Activated T-helper 2 cell treated with anti-CD3 and anti-CD28 coated beads, Interferon-gamma antibody, Interleukin-2, Interleukin-4, amounts not matched to agents 10 μg/mL and 5 μg/mL and 100 μg/mL, durations not matched to agents 14 hours and 24 hours and 36 hours (primary cell): ENCODE measurements at places on chromosomes 6 and 20.
A peak's percentile ranks its signal among the peaks of the same experiment; 100 is the strongest.

DNA sequence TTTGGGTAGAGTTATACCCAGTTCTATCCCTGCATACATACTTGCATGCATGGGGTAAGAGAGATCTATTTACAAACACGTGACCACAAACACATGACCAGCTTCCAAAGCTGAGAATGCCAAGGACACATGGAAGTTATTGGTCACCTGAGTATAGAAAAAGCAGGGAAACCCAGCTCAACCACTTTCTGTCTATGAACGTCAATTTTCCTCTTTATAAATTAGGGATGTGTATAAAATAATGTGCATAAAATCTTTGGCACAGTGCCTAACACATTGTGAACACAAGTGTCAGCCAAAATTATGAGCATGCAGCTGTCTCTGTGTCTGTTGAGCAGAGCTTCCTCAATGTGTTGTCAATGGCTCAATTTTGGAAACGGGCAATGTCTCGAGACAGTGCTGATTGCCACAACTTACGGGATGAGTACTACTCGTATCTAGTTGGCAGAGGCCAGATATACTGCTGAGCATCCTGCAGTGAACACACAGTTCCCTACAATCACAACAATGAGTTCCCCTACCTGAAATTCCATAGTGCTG lies 44.9 kb downstream of the TPD52L1 start:
- no peak for DNase-seq
- no peak overlapping the region for H3K27ac ChIP-seq
- H3K27me3 ChIP-seq, result peaks cover 22% of the 10 kb centered on the region

GRCh38 chr6:134840086-134840867 lies 109.6 kb downstream of the ALDH8A1 start:
- no peaks in the 10 kb centered on the region for H3K4me1 ChIP-seq
- H3K36me3 ChIP-seq, result no peaks in the 10 kb centered on the region
- H3K4me3 ChIP-seq, result no peak overlapping the region
- H3K27me3 ChIP-seq, result peaks cover 19% of the 10 kb centered on the region
- no peak overlapping the region for H3K27ac ChIP-seq

GRCh38 chr20:38445381-38445796 lies 10.3 kb upstream of the SNHG17 start:
- H3K4me1 ChIP-seq, result peaks cover 33% of the 10 kb centered on the region
- H3K27me3 ChIP-seq, result peaks cover 9% of the 10 kb centered on the region
- H3K36me3 ChIP-seq, result peaks cover 21% of the 10 kb centered on the region
- no peak for DNase-seq

DNA sequence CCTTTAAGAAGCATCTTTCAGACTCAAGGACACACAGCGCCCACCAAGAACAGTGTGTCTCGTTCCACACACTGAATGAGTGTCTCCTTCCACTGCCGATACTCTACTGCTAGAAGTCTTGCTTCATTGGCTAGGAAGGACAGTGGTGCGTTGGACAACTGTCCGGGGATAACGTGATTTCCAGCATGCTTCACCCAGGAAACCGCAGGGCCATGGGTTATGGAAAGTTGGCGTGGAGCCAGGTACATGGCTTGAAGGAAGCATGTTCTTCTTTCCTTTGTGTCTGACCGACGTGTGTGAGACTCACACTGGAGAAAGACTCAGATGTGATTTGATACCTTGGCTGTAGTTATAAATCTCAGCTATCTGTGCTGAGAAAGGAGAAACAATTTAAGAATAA lies 73.2 kb downstream of the SMOC2 start:
- H3K36me3 ChIP-seq, result no peaks in the 10 kb centered on the region
- no peak for DNase-seq
- no peaks in the 10 kb centered on the region for H3K27me3 ChIP-seq
- H3K4me1 ChIP-seq, result no peaks in the 10 kb centered on the region
- no peak overlapping the region for H3K4me3 ChIP-seq

DNA sequence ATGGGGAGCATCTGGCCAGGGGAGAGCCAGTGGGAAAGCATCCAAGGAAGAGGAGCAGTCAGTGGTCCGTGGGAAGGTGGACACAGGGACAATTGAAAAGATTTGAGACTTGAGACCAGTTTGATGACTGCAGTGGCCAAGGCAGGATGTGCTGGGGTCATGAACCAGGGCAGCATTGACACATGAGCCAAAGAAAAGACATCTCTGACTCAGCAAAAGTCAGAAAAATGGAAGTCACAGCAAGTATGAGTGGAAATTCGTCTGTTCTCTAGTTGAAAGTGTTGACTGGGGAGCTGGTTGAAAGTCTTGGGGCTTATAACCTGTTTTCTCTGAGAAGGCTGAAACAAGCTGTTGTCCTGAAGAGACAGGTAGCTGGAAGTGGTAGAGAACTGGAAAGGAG lies 31.3 kb downstream of the RAB22A start:
- no peaks in the 10 kb centered on the region for H3K27me3 ChIP-seq
- peaks cover 40% of the 10 kb centered on the region for H3K36me3 ChIP-seq
- peaks cover 15% of the 10 kb centered on the region for H3K4me1 ChIP-seq
- no peak overlapping the region for H3K4me3 ChIP-seq

DNA sequence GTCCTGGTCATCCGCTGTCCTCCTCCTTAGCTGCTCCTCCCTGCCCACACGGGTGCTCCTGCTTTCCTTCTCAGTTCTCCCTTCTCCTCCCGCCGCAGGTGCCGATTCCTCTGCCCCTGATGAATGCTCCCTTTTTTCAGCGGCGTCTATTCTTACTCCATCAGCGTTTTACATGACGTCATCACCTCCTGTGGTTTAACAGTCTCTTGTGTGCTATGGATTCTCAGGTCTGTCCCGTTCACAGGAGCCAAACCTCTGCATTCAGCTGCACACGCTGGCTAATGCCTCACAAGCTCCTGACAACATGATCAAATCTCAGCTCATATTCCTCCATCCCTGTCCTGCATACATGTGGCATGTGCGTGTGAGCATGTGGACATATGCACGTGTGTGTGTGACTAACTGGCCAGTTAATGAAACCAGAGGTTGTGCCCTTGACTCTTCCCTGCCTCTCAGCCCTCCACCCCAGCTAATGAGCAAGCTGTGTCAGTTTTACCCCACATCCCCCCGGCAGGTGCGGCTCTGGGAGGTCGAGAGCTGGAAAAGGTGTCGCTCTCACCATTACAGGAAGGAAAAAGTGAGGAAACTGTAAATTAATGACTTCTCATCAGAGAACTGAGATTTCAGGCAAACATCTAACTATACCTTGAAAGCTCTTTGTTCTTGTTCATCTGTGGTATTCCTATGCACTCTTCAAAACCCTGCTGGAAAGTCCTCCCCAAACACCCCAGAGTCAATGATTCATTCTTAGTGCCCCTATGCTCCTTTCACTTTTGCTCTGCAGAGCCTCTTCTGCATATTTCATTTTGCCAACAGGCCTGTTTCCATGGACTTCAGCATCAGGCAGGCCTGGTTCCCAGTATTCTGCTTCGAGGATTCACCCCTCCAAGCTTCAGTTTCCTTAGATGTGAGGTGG lies 163.1 kb downstream of the TTLL2 start:
- no peaks in the 10 kb centered on the region for H3K36me3 ChIP-seq
- no peak overlapping the region for H3K4me3 ChIP-seq
- DNase-seq, result no peak

DNA sequence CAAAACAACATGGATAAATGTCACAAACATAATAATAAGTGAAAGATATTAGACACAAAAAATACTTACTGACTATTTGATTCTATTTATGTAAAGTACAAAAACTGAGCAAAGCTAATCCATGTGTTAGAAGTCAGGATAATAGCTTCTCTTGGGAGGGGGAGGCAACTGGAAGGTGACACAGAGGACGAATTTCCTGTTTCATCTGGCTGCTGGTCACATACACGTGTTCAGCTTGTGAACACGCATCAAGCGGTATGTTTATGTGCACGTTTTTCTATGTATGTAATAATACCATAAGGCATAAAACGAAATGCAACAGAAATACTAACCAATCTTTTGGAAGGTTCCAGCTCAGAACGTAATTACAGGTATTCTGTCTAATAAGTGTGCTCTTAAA lies 54.3 kb downstream of the MKKS start:
- no peaks in the 10 kb centered on the region for H3K4me1 ChIP-seq
- DNase-seq, result no peak
- no peaks in the 10 kb centered on the region for H3K36me3 ChIP-seq
- no peak overlapping the region for H3K4me3 ChIP-seq
- H3K27ac ChIP-seq, result no peak overlapping the region

DNA sequence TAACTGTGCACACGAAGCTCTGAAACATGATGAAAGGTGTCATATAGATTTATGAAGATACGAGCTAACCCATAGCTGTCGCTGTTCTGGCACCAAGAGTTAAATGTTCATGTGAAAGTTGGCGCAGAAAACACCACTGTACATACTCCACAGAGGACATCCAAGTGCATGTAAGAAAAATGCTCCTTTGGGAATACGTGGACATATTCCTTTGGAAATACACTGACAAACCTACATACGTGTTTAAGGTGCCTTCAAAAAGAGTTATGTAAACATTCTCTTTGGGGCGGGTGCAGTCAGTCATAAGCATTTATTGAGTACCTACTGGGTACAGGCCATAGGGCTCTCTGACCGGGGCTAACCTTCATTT lies 723 bp upstream of the ARID1B start:
- peaks cover 31% of the 10 kb centered on the region for H3K4me1 ChIP-seq
- no peaks in the 10 kb centered on the region for H3K36me3 ChIP-seq
- H3K4me3 ChIP-seq, result peak overlapping the region; percentile 85
- H3K27ac ChIP-seq, result peak overlapping the region; percentile 91
- H3K27me3 ChIP-seq, result no peaks in the 10 kb centered on the region
